ENCODE measurements at places on chromosomes 7 and 10.
A peak's percentile ranks its signal among the peaks of the same experiment; 100 is the strongest.

GRCh38 chr10:131442271-131442670 is 130.8 kb upstream of the TCERG1L start:
- DNase-seq, result no peak

GRCh38 chr7:116572036-116572435 is 47.2 kb downstream of the CAV1 start:
- DNase-seq, result no peak

DNA sequence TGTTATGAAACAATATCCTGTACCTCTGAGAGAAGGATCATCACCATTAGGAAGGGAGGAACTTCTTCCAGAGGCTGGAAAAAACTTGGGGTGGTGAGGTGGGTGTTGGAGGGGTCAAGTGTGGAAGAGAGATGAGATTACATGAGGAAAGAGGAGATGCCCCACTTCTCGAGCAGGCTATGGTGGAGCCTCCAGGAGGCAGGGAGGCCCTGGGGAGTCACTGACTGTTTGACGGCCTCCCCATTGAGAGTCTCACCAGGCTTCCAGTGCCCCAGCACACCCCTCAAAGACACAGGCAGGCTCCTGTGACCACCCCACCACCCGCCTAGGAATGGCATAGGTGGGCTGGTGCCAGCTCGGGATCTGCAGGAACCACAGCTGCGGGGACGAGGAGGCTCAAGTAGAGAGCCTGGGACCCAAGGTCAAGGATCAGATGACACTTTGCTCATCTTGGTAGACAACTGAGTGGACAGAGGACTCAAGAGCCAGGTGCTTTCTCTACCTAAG is 185.3 kb upstream of the GDF10 start:
- no peak for DNase-seq

DNA sequence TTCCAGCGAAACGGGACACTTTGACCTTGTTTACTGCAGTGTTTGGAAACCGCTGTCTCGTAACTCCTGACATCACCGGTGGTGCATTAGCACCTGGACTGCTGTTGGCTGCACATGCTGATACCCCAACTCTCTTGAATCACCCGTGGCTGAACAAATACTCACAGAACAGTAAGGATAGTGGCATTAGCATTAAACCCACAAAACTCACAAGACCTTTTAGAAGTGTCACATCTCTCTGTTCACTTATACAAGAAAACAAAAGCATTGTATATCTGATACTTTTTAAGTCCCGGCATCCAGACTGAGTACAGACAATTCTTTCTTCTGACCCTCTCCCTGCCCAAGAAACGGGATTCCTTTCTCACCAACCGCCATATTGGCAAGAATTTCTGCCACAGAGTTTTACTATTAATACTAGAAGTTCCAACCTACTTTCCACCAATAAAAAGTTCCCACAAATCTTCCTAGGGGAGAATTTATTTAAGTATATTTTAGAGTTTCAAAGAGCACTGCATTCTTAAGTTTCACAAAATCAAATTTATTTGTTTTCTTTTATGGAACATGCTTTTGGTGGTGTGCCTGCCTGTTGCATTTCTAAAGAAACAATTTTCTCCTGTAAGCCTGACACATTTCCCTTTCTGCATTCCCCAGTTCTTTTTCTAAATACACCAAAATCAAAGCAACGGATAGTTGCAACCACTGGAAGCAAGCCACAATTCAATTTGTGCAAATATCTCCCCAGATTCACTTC is 208.4 kb upstream of the KLF14 start:
- no peak for DNase-seq

- peak; percentile 95 for DNase-seq
Observed at GRCh38 chr7:73622909-73623797, 1.2 kb downstream of the MLXIPL start.

DNA sequence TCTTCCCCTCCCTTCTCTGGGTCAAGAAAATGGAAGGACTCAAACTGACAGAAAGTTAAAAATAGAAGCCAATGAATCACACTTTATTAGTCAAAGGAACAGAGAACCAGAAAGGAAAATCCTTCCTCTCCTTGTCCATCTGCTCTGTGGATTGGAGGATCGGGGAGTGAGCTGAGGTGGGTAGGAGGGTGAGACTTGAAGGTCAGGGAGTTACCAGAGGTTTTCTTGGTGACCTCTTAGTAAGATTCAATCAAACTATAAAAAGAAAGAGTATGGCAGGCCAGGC is 12.2 kb downstream of the TLX1 start:
- no peak for DNase-seq

GRCh38 chr10:50851884-50852671 is 33.3 kb downstream of the A1CF start:
- DNase-seq, result no peak

- no peak for DNase-seq
Observed at GRCh38 chr7:99767662-99768061, 16.3 kb downstream of the CYP3A4 start.

GRCh38 chr7:132400561-132401142 is 175.6 kb downstream of the PLXNA4 start:
- DNase-seq, result no peak

GRCh38 chr7:22332461-22332870 is 24.5 kb downstream of the RAPGEF5 start:
- DNase-seq, result no peak
